ENCODE measurements at places on chromosomes 12 and 14.

DNA sequence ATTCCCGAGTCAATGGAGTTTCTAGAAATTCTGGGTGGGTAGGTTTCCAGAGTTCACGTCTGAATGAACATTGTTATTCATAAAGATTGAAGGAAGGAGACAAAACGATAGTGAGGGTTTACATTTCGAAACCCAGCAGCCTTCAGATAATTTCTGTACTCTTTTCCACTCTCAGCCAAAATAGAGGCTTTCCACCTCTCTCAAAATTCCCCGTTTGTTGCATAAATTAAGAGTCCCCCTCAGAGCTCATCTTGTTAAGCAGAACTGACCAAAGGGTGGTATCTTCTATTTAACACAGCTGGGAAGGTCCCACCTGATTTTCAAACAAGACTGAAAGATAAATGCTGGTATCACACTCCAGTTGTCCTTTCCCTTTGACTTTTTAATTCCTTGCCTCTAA, 21.5 kb upstream of the YARS2 start:
- no peak for DNase-seq

- peak; percentile 44 for DNase-seq
These were observed 407.5 kb upstream of the MGAT4C start for GRCh38 chr12:86663716-86664115.

- DNase-seq, result no peak
These were observed 93.0 kb downstream of the TRHDE start for GRCh38 chr12:72365151-72365550.

DNA sequence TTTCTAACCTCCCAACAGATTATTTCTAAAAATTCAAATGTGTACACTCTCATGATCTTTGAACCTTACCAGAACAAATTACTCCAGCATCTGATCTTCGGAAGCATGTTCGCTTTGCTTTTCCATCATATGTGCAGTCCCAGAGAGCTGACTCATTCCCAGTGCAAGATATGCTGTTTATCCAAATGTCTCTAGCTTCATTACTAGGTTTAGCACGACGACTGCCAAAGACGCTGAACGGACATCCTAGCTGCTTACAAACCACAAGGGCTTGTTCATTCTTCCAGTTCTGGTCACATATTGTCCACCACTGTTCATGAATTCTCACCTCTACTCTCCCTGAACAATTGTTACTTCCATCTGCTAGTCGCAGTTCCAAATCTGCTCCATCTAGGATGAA, 40.5 kb downstream of the CD163L1 start:
- no peak for DNase-seq

DNA sequence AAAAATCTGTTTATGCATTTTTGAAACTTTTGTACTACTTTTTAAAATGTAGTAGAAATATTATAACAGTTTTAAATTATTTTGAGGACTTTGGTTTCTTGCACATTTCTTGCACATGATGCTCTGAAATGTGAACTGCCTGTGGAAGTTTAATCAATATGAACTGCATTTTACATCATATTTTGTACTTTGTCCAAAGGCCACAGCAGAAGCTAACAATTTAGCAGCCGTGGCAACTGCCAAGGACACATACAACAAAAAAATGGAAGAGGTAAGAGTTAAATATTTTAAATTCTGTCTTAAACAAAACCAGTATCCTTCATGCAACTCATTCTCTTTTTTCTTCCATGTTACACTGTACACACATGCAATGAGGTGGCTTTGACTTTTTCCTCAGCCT, 45.1 kb downstream of the SAV1 start:
- no peak for DNase-seq

DNA sequence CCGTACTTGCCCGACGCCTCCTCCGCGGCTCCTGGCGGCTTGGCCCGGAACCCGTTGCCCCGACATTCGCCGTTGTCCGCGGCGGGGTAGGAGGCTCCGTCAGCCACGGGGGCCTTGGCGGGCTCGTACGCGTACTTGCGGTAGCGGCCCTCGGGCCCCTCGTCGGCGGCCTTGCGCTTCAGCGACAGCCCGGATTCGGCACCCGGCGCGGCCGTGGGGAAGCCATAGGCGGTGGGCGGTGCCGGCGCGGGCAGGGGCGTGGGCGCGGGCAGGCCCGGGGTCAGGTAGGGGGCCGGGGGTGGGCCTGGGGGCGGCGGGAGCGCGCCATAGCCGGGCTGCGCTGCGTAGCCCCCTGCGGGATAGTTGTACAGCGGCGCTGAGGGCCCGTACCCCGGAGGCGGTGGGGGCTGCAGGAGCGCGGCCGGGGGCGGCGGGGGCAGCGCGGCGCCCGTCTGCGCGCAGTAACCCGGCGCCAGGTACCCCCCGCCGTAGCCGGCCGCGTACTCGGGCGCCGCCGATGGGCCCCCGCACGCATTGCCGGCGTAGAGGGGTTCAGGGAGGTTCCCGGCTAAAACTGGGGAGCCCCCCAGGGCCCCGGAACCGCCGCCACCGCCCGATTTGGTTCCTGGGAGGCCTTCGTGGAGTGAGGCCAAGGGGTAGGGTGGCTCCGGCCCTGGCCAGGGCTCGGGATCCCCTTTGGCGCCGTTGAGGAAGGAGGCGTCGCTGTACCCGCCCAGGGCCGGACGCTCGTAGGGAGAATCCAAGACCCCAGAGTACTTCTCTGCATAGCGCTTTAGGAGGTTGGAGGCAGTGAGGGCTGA, 26.9 kb downstream of the FIGNL2 start:
- no peak for DNase-seq

- peak; percentile 42 for DNase-seq
These were observed 508.2 kb upstream of the ATP2B1 start for GRCh38 chr12:90216815-90217214.
